Activated T-helper 9 cell treated with anti-CD3 and anti-CD28 coated beads, Interleukin-2, amount 50 U/mL, for 16 hours (primary cell): ENCODE measurements at places on chromosomes 13 and 19.

DNA sequence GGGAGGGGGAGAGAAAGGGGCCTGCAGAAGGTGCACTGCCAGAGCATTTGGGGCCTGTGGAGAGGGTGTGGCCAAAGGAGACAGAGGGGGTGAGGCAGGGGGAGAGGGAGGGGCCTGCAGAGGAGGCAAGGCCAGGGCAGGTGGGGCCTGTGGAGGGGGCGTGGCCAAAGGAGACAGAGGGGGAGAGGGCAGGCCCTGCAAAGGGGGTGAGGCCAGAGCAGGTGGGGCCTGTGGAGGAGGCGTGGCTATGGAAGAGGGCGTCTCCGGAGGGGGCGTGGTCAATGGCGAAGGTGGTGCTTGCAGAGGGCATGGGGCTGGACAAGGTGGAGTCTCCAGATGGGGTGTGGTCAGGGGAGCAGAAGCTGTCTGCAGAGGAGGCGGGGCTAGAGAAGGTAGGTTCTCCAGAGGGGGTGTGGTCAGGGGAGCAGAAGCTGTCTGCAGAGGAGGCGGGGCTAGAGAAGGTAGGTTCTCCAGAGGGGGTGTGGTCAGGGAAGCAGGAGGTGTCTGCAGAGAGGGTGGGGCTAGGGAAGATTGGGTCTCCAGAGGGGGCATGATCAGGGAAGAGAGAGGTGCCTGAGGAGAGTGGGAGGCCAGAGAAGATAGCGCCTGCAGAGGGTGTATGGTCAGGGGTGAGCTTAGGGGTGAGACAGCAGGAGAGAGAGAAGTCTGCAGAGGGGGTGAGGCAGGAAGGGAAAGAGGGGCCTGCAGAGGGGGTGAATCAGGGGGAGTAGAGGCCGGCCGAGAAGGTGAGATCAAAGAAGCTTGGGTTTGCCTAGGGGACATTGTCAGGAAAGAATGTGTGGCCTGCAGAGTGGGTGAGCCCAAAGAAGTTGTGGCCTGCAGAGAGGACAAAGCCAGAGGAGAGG lies 3.4 kb downstream of the PRR36 start:
- no peak for DNase-seq

- DNase-seq, result no peak
Measured at GRCh38 chr13:91659256-91660075, 261.0 kb downstream of the GPC5 start.

- DNase-seq, result no peak
Measured at GRCh38 chr13:33045851-33046592, 29.8 kb downstream of the KL start.

DNA sequence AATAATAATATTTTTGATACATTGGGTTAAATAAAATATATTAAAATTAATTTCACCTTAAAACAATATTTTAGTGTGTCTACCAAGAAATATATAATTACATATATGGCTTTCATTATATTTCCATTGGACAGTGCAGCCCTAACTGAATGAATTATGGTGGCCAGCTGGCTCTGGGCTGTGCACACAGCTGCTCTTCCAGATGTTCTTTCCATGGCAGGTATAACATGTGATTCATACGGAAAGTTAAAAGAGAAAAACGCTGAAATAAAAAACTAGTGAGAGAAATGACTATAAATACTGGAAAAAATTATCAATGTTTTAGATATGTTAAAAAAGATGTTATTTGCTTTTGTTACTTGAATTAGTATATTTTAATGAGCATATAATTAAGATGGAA lies 216.3 kb downstream of the RGCC start:
- no peak for DNase-seq

- DNase-seq, result no peak
Measured at GRCh38 chr13:66405908-66406802, 824.0 kb downstream of the PCDH9 start.

- DNase-seq, result no peak
Measured at GRCh38 chr19:10450191-10450852, 30.0 kb downstream of the PDE4A start.

- DNase-seq, result no peak
Measured at GRCh38 chr13:43379738-43380137, 356.4 kb downstream of the DNAJC15 start.
